ENCODE measurements at places on chromosomes 12 and 14.

GRCh38 chr12:131152587-131152986 is 198.9 kb downstream of the ADGRD1 start:
- DNase-seq = no peak

DNA sequence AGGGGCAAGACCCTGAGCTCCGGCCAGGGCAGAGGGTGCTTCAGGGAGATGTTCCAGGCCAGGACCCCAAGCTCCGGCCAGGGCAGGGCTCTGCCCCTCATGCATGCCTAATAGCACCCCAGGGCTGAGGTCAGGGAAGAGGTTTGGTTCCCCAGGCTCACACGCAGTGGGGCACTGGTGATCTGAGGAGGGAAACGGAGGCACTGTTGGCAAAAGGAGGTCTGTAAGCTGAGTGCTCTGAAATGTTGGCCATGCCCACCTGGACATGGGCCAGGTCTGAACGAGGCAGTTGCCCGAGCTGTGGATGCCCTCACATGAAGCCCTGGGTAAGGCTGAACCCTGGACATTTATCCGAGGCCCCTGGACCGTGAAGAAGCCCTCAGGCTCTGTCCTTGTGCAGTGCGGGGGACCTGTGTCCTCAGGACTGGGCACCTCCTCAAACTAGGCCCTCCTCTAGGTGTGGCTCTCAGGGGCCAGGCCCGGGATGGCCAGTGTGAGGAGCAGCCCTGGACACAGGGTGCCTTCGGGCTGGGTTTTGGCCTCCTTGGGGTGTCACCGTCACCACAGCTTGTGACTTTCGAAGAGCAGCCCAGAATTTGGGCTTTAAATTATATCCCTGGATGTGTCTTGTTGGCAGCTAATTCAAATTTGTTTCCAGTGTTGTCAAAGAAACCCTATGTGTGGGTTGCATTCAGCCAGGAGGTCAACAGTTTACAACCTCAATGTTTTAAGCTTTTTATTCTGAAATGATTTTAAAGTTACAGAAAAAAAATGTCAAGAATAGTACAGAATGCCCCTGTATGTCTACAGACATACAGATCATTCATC is 66.8 kb downstream of the ADGRD1 start:
- DNase-seq = no peak

- no peak for DNase-seq
These were observed 4.7 kb upstream of the CDH24 start for GRCh38 chr14:23062002-23062401.

DNA sequence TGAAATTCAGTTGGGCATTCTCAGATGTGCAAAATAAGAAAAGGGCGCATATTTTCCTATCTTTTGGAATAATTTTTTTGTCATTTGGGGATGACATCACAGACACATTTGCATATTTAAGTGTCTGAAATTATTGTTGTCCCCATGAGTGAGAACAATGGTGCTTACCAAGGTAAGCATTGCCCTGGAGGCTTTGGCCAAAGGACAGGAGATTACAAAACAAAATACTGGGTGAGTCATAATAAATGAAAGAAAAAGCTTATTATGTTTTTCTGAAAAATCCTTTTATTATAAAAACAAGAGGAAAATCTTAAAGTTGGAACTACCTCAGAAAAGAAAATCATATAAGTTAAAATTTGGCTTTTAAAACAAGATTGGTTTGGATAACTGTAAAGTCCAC is 254.9 kb downstream of the BTG1 start:
- no peak for DNase-seq

DNA sequence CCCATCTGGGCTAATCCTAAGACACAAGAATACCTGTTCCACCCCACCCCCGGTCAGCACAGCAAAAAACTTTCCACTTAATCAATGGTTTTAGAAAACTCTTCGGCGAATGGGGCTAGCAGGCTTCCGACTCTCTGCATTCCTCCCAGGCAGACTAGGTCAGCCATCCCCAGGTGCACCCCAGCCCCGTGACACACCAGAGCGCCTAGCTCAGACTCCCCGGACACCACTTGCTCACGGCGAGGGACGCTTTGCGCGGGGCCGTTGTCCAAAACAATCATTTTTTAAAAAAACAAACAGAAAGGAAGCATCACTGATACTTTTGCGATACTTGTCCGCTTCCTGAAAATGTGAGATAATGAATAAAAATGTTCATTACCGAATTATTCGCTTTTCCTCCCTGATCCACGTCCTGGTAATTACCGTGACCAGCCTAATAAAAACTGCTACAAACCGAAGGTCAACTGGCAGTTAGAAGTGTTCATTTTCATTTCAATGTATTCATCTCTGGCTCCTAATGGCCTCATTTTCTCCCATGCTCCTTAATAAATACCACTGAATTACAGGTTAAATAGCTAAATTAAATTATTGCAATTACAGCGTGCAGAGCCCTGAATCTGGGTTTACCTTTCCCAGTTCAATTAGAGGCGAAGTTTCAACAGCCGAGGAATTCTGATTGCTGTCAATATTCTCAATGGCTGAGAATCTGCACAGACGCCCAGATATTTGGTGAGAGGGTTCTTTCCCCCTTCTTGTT is 73.1 kb downstream of the BCL11B start:
- no peak for DNase-seq

- no peak for DNase-seq
These were observed 91.4 kb downstream of the SUDS3 start for GRCh38 chr12:118467641-118468305.

DNA sequence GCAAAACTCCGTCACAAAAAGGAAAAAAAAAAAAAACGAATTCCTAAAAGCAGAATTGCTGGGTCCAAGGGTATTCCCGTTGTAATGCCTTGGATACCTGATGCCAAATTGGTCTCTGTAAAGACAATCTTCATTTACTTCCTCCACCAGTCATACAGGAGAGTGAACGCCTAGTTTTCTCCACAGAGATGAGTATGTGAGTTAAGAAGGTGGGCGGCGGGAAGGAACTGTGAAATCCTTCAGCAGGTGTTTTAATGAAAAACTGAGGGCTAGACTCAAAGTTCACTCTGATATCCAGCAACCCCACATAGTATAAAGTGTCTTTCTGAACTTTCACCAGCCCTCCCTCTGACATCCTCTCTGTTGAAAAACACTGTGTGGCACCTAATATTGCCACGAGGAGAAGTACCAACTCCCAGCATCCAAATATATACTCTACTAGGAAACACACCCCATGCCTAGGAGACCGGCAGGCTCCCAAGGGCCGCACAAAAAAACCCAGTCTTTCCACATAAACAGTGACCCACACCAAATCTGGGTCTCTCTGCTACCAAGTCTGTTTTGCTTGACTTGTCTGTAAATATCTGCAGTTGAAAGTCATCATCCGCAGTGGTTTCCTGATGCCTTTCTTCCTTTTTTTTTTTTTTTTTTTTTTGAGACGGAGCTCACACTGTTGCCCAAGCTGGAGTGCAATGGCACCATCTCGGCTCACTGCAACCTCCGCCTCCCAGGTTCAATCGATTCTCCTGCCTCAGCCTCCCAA is 30.3 kb upstream of the FOXN3 start:
- DNase-seq = no peak

DNA sequence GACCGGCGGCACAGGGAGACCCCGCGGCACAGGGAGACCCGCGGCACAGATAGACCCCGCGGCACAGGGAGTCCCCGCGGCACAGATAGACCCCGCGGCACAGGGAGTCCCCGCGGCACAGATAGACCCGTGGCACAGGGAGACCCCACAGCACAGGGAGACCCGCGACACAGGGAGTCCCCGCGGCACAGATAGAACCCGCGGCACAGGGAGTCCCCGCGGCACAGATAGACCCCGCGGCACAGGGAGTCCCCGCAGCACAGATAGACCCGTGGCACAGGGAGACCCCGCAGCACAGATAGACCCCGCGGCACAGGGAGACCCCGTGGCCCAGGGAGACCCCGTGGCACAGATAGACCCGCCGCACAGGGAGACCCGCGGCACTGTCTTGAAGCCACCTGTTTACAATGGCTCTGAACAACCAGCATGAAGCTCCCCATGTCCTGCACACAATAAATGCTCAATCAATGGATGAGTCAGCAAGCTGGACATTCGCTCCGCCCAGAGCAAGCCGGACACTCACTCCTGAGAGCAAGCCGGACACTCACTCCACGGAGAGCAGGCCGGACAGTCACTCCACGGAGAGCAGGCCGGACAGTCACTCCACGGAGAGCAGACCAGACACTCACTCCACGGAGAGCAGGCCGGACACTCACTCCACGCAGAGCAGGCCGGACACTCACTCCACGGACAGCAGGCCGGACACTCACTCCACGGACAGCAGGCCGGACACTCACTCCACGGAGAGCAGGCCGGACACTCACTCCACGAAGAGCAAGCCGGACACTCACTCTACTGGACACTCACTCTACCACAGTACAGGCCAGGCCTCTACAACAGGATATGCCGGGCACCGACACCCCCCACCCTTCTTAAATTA is 121.9 kb downstream of the RFLNA start:
- no peak for DNase-seq

DNA sequence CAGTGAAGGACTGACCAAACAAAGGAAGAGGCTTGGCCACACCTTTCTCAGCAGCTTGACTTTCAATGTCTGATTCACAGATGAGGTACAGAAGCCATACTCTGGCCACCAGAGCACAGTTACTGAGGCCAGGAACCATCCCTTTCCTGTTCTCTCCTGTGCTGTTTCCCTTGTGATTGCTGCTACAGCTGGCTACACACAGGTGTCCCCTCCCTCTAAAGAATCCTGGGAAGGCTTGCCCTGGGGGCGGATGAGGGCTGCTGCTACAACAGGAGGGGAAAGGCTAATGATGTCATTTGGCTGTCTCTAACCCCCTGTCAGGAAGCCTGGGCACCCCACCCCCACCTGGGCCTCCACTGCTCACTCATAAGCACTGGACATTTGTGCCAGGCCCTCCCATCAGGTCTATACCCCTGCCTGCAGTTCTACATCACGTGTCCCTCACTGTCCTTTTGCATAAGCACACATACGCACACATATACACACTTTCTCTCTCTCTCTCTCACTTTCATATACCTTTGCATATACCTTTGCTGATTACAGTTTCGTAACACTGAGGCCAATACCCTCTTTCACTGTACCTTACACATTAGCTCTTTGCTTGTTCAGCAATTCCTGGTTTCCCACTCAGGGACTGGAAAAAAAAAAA is 41.4 kb downstream of the PRPF40B start:
- DNase-seq = peak; percentile 49

DNA sequence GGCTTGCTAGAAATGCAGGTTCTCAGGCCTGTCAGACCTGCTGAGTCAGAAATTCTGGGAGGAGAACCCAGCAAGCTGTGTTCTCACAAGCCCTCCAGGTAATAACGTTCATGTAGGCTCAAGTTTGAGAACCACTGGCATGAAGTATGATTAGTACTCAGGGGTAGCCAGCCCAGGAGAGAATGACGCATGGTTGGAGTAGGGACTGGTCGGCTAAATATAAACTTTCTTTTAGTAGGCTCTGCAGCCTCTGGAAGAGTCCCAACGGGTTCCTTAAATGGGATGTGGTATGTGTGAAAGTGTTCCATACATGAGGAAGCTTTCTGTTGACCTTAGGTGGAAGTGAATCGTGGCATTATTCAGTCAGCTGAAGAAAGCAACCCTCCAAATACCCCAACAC is 209.3 kb downstream of the SLC41A2 start:
- peak; percentile 57 for DNase-seq

DNA sequence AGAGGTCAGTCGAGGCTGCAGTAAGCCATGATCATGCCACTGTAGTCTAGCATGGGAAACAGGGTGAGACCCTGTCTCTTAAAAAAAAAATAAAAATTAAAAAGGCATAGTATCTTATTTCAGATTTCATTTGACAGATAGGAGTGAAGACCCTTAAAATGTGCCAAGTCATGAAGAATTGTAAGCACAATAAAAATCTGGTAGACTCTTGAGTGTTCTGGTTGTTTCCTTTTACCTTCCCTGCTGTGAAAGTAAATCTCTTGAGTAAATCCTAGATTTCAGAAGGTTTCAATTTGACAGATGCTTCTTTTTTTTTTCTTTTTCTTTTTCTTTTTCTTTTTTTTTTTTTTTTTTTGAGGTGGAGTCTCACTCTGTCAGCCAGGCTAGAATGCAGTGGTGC is 109.0 kb downstream of the ESR2 start:
- DNase-seq = no peak

- no peak for DNase-seq
These were observed 471.0 kb upstream of the MGAT4C start for GRCh38 chr12:86727160-86727559.

- DNase-seq = no peak
These were observed 513 bp downstream of the BCAT1 start for GRCh38 chr12:24948420-24948756.

GRCh38 chr12:57498132-57498502 is 10.2 kb downstream of the MARS1 start:
- no peak for DNase-seq

DNA sequence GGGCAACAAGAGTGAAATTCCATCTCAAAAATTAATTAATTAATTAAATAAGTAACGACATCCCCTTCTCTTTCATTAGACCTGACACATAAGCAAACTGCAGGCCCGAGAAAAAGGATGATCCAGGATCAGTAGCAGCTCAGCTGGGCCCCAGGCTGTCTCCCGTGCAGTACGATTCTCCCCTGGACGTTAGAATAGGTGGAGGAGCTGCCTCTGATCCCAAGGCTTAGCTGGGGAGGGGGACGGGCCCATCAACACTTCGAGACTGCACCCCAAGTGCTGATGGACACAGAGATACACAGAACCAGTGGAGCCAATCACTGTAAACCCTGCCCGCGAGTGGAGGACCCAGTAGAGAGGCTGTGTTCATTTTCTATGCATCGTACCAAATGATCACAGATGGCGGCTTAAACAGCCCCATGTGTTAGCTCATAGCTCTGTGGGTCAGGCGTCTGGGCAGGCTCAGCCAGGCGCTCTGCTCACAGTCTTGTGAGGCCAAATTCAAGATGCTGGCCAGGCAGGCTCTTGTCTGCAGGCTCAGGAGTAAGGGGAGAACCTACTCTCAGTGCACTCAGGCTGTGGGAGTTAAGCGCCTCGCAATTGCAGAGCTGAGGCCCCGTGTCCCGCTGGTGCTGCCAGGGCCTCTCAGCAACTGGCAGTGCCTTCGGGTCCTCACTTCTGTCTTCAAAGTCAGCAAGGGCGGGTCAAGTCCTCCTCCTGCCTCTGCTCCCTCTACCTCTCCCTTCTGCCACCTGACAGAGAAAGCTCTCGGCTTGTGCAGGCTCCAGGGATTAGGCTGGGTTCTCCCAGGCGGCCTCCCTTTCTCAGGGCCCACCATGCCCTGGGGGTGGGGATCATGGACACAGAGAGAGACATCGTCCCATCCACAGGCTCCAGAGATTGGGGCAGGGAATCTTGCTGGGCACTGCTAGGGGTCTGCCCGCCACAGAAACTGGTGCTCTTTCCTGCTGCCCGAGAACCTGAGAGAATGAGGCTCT is 26.4 kb downstream of the RIMBP2 start:
- no peak for DNase-seq

All from heart left ventricle (tissue), 16 donors.